ENCODE measurements at places on chromosomes 5 and 9.

DNA sequence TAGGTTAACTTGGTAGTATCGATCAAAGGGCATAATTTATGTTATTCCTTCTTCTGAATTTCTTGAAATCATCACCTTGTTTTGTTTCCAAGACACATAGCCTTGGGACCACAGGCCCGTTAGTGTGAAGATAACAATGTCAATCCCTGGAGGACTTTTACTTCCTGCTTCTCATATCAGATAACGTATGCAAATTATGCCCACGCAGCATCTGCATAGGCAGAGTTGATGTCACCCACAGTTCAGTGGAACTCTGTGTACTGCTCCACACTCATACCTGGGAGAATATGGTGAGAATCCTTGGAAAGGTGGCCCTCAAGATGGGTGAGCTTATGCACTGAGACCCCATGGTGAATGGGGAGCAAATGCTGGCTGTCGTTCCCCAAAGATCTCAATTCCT lies 95.0 kb downstream of the CFAP90 start:
- no peak for DNase-seq

DNA sequence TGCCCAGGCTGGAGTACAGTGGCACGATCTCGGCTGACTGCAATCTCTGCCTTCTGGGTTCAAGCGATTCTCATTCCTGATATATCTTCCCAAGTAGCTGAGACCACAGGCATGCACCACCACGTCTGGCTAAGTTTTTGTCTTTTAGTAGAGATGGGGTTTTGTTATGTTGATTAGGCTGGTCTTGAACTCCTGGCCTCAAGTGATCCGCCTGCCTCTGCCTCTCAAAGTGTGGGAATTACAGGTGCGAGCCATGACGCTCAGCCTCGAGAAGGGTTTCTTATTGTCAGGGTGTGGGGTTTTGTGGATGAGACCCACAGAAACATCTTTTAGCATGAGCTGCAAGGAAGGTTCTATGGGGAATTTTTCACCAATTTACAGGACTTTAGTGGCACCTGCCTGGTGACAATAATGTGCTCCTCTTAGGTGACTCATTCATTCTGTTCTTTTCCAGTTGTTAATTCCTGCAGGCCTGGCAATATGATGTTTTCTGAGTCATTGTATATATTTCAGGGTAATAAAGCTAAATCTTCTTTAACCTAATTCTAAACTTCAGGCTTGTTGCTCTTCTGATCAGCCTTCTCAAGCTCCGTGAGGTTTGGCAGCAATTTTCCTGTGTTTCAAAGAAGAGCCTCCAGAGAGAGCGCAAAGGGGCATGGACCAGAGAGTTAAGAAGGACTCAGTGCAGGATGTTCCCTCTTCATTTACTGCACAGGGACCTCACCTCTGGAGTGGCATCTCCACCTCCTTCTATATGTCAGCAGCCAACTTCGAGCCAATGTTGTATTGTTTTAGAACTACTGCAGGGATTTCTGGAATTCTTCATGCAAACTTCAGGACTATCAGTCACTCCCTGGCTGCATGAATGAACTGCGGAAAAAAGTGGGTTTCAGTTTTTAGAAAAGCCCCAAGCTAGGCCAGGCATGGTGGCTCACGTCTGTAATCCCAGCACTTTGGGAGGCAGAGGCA lies 77.8 kb upstream of the ZNF618 start:
- DNase-seq: no peak

DNA sequence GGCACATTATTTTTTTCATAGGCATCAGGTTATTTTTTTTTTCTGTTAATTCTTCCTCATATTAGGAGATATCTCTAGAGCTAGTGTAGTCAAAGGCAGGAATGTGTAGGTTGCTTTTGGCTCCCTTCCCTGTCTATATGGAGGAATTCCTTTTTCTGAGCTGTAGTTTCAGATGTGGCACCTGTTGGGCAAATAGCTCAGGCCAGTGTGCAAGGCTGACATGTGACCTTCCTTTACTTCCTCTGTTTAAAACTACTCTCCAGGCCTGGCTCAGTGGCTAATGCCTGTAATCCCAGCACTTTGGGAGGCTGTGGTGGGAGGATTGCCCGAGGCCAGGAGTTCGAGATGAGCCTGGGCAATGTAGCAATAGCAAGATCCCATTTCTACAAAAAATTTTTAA lies 40.5 kb upstream of the KIAA1958 start:
- DNase-seq: no peak

DNA sequence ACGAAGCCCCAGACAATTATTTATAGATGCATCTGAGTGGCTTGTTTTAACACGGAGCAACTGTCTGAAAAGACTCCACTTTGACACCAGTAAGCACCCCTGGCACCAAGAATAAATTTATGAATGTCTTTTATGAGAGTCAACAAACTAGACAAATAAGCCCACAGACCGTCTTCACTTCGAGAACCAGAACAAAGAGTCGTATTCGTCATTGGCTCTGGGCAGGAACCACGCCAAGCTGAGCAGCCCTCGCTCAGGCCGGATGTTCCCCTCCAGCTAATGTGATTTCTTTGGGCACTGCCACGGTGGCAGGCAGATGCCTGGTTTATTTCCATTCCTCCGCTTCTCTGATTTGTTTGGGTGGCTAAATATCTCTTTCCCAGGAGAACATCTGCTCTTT lies 91.9 kb upstream of the STC2 start:
- no peak for DNase-seq
